PC-3 (cell line): ENCODE measurements at places on chromosomes 2 and 18. TPM values are rescaled to one million over a fixed set of nuclear protein-coding genes. Genes with fewer than 3 reads are reported as not detected.

The INPP5D gene
- total RNA-seq: 0.26 and 1.9 TPM in 2 replicates

The SLC11A1 gene
- total RNA-seq: 0.17 and 0.33 TPM in 2 replicates

The CHRNA1 gene
- total RNA-seq: 0.23 and 1.8 TPM in 2 replicates

- H3K4me3 ChIP-seq: no peak overlapping the region
- no peak for DNase-seq
- no peaks in the 10 kb centered on the region for H3K36me3 ChIP-seq
- no peaks in the 10 kb centered on the region for H3K27me3 ChIP-seq
- H3K27ac ChIP-seq: no peak overlapping the region
Observed at GRCh38 chr18:6763524-6763923, 34.0 kb downstream of the ARHGAP28 start.

DNA sequence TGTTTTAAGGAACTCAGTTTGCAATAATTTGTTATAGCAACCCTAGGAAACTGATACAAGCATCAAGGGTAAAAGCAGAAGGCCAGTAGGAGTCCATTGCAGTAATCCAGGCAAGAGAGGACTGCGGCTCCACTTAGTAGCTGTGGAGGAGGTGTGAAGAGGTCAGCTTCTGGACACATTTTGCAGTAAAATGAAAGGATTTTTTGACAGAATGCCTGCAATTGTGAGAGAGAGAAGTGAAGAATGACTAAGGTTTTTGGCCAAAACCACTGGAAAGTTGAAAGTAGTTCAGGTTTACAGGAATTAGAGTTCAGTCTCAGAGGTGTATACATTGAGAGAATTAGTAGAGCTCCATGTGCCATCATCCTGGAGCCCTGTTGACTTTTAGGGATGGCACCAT is 129.5 kb downstream of the RHBDD1 start:
- H3K4me1 ChIP-seq: peaks cover 10% of the 10 kb centered on the region
- H3K27me3 ChIP-seq: no peaks in the 10 kb centered on the region
- H3K27ac ChIP-seq: no peak overlapping the region
- no peak overlapping the region for H3K4me3 ChIP-seq
- no peaks in the 10 kb centered on the region for H3K36me3 ChIP-seq
